ENCODE measurements at places on chromosomes 12 and 14. TPM values are rescaled to one million over a fixed set of nuclear protein-coding genes. Genes with fewer than 3 reads are reported as not detected.

The AQP2 gene
- 0.10 TPM for total RNA-seq

The KLHL42 gene
- 43.1 TPM for total RNA-seq

The MYF6 gene
- total RNA-seq = not detected

The ABHD12B gene
- 0.05 TPM for total RNA-seq

The AACS gene
- total RNA-seq = 38.3 TPM

DNA sequence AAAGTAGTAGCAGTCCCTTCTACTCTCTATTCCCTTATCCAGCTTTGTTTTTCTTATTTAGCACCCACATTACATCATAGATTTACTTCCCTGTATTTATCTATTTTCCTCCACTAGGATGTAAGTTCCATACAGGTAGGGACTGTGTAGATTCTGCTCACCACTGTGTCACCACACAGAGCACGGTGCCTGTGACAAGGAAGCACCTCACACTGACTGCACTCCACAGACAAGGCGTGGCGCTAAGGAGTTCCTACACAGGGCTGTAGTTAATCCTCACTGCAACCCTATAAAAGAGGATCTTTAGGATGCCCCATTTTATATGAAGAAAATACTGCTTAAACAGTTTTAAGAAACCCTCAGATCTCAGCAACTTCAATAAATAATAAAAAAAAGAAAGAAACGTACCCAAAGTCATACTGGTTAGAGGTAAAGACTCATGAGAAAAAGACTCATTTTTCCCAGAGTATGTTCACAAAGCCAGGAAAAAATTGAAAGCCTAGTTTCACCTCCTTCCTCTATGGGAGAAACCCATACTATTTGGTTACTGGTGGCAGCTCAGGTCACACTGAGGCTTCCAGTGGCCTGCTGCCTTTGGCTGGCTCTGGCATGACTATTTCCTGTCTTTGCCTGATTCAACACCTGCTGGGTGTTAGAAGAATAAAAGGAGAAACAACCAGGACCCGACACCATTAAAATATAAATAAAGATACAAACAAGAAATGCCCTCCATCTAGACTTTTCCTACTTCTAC lies 36.9 kb downstream of the RAD9B start:
- ATAC-seq = no peak

- ATAC-seq = no peak
Observed at GRCh38 chr14:65062096-65063075, 39.9 kb downstream of the MAX start.

DNA sequence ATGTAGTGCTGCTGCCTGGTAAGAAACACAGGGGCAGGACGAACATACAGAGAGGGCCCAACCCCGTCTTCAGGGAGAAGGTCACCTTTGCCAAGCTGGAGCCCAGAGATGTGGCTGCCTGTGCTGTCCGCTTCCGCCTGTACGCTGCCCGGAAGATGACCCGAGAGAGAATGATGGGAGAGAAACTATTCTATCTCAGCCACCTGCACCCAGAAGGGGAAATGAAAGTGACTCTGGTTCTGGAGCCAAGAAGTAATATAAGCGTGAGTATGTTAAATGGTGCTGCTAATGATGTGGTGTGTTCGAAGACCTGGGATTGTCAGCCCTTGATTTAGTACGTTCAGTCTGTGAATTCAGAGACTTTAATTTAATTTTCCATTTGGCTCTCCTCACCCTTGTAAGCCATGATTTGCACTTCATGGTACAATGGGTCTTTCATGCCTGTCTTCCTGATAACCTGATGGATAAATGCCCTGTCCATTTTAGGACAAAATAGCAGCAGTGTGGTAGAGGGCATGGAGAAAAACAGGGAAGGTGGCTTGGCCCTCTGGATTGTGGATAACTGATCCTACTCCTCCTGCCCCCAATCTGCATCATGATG lies 318.9 kb downstream of the SNAPC1 start:
- ATAC-seq = no peak
